T-helper 1 cell (primary cell): ENCODE measurements at places on chromosomes 7 and 10.

DNA sequence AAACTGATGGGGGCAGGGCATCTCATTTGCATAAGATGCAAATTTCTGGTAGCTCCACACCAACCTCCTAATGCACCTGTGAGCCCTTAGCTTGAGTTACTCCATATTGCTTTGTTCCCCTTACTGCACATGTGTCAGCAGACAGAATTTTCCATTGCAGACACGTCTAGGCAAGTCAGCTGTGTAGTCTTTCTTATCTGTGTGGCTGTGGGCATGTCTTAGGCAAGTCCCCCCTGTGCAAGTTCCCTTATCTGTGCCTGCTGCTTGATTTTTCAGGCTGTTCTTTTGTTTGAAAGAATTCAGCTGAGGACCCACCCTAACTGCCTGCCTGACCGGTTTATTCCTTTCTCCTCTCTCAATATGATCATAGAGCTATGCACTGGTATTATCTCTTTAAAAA is 28.5 kb upstream of the TRIM24 start:
- DNase-seq, result no peak

- no peak for DNase-seq
Measured at GRCh38 chr10:68348265-68348741, 15.6 kb upstream of the PBLD start.

DNA sequence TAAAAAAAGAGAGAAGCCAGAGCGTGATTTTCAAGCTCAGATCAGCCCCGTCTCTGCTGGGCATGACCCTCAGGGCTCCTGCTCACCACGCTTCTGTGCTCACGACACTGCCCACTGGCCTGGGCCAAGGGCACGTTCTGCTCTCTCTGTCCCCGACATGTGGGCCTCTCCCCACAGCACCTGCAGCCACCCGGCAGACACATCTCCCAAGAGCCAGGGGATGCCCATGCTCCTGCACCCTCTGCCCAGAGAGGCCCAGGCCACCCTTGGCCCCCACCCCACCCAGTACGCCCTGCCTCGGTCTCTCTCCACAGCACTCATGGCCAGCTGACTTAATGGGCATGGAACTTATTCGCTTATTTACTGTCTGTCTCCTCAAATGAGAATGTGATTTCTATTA is 175.4 kb upstream of the RNF32 start:
- DNase-seq, result no peak

- no peak for DNase-seq
Measured at GRCh38 chr7:119931230-119931824, 341.6 kb upstream of the KCND2 start.

GRCh38 chr7:51589111-51589510 is 272.5 kb upstream of the COBL start:
- DNase-seq, result no peak

DNA sequence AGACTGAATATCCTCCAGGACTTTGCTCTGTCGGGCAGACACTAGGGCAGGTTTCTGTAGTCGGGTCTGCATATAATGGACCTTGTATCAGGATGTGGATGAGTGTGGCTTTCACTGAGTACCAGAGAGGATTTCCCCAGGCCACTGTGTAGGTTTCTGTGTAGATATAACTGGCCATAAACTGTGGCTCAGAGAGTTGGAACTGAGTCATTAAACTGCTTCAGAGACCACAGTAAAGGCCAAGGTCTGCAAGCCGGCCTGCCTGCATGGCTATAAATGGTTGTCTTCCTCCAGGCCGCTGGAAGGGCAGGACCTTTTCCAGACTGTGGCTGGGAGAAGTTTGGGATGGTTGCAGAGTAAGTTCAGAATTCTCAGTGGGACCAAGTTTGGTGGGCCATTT is 16.9 kb downstream of the ZNF92 start:
- no peak for DNase-seq

GRCh38 chr10:94292434-94293090 is 70.2 kb downstream of the NOC3L start:
- no peak for DNase-seq

GRCh38 chr10:96376483-96376882 is 17.7 kb upstream of the OPALIN start:
- DNase-seq, result no peak

DNA sequence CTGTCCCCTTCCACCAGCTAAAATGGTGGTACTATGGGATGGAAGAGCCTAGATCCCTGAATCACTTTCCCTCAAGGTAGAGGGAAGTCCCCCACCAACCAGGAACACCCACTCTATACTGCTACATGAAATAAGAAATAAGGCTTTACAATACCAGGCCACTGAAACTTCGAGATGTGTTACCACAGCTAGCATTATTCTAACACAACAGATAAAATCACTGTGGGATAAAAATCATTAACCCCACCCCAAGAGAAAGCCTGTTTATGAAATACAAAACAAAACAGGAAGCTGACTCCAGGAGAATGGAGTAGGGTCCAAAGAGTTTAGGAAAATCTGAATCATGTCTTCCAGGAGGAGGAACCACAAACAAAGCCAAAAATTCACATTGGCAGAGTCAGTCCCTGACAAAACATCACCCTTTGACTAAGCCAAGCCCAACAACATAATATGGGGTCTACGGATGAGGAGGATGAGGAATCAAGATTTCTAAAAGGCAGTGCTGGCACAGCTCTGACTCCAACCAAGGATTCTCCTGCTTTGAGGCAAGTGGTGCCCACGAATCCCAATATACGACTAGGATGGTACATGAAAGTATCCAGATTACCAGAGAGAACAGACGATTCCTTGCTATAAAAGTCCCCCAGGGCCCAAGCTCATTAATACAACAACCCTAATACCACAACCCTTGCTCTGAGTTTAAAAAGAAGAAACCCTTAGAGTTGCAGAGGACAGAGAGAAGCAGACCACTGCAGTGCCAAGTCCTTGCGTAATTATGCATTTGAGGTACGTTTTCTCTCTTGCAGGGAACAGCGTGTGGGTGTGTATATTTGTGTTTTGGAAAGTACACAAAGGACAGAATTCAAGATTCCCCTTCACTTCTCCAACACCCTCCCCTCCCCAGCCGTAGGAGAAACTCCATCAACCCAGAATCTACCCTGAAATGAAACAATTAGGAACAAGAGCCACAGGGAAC is 23.7 kb downstream of the XPNPEP1 start:
- no peak for DNase-seq

GRCh38 chr7:732094-732541 is 5.0 kb upstream of the PRKAR1B start:
- DNase-seq, result no peak

DNA sequence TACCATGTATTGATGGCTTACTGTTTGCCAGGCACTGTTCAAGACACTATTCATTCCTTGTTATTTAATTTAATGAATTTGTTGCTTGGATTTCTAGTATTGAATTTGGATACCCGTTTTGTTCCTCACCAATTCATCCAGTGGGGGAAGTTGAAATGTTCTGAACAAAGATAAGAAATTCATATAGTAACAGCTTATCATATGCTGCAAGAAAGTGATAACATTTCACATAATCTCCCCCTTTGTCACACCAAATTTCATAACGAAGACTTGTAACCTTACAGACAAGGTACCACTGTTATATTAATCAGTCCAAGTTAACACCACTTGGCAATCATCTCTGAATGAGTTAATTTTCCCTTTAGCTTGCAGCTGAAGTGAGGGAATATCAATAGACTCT is 42.1 kb downstream of the SCIN start:
- DNase-seq, result no peak

DNA sequence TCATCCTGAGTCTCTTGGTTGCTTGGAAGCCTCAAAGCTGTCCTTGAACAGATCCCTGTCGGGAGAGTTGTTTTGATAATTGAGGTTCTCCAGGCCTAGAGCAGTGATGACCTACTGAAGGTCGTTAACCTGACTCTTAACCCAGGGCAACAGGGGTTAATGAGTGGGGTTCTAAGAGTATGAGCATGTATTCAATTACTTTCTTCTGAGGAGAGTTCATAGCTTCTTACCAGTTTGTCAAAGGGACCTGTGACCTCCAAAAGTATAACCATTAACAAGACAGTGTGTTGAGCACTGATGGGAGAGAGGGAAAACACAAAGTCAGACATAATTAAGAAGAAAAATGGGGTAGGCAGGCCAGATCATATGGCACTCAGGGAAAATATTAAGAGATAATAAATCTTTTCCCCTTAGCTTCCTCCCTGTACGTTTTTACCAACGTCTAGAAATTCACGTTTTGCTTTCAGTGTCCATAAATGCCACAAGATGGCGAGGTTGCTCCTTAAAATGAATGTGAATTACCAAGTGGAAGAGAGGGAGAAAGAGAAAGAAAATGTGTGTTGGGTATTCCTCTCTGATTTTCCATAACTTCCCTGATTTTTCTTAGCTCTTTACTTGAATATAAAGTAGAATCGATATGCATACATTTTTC is 97.6 kb downstream of the SUGCT start:
- no peak for DNase-seq

GRCh38 chr7:97075928-97076327 is 41.6 kb upstream of the SDHAF3 start:
- DNase-seq, result no peak

GRCh38 chr10:119750391-119751230 is 24.8 kb downstream of the INPP5F start:
- no peak for DNase-seq

DNA sequence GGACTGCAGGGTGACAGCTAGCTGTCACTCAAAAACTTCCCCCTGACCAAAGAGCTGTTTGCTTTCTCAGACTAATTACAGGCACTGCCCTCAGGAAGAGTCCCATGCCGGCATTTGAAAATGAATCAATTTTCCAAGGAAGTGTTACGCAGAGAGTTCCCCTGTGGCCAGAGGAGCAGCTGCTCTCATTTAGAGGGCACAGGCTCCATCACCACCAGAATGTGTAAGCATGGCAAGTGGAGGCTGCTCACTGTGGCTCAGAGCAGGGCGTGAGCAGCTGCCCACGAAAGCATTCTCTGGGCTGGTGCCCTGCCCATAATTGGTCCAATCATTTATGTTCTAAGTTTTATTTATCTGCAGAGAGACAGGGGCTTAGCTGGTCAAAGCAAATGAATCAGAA is 202.2 kb downstream of the RAMP3 start:
- no peak for DNase-seq

DNA sequence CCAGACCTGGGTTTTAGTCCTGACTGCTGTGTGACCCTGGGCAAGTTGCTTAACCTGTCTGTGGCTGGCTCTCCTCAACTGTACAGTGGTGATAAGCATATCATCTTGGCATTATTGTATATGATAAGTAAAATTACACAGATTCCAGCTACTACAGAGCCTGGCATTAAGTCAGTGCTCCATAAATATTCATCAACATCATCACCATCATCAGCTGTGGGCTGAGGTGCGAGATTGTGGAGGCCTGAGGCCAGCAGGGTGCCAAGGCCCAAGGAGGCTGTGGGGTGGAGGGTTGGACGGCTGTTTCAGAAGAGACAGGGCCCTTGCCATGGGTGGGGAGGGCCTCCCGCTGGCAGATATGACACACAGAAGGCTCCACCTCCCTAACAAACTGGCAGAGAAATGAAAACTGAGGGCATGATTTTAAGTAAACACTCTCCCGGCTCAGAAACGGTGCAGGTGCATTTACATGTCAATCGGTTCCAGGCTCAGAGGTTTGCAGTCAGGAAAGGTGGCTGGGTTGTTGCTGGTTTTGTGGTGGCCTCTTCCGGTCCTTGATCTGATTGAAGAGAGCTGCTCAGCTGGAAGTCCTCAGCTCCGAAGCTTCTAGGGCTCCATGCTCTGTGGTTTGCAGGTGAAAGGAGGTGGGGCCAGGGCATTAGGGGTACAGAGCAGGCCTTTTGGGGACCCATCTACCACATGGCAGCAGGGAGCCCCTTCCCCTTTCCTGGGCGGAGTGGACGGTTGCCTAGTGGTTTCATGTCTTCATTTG is 10.2 kb downstream of the CRYGN start:
- DNase-seq, result peak; percentile 52

DNA sequence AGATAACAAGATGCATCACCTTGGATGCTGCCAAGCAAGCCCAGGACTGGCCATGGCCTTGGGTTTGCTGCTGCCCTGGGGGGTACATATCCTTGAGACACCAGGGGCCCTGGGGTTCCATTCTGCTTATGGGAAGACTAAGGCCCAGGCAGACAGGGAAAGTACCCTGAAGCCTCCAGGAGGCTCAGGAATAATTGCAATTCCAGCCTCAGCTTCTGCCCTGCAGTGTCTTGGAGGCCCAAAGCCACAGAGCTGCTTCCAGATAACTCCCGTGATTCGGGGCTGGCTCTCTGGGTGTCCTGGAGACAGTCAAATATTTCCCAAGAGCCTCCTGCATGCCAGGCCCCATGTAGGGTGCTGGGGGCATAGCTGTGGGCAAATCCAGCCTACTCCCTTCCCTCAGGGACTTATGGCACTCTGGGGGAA is 22.6 kb downstream of the MYL10 start:
- DNase-seq, result no peak

- DNase-seq, result no peak
Measured at GRCh38 chr7:33922820-33923219, 17.5 kb downstream of the BMPER start.

GRCh38 chr7:41992881-41993867 is 243.8 kb downstream of the GLI3 start:
- no peak for DNase-seq

- DNase-seq, result no peak
Measured at GRCh38 chr10:109975244-109976190, 32.3 kb upstream of the ADD3 start.

GRCh38 chr7:121394709-121395140 is 1.4 kb downstream of the FAM3C start:
- DNase-seq, result no peak

DNA sequence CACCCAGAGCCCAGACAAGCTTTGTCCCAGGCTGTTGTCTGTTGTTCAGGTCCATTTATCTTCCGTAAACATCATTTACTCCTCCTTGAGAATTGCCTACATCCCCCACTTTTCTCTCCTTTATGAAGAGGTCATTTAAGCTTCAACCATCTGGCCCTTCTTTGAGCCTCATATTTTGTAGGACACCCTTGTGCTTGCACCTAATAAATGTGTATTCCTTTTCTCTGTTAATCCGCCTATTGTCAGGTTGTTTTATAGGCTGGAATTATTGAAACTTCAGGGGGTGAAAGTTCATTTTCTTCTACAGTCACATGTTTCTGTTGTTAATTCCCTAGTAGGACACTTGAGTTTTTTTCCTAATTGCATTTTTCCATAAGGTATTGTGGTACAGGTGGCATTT is 19.6 kb upstream of the CTTNBP2 start:
- DNase-seq, result no peak
